ENCODE measurements at places on chromosomes 5 and 9.

DNA sequence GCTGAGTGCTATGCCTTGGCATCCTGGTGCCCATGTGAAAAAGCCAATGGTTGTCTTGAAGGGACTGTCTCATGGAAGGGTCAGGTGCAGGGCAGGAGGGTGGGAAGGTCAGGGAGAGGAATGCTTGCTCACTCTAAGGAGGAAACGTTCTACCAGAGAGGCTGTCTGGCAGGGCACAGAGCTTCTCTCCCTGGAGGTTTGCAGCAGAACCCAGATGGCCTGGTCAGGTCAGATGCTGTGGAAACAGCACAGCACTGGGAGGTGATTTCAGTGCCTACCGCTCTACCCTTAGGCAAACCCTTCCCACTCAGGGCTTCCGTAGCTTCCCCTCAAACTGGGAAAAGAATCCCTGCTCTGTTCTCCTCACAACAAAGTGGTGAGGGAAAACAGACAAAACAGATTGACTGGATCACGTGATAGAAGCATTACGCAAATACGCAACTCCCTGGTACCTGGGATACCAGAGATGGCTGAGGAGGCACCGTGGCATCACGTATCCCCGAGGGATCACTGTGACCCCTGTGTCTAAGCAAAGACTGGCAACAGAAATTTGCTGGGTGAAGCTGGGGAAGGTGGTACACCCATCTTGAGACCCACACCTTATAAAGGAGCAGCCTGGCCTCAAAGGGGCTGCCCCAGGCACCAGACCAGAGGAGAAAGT lies 3.9 kb upstream of the MGAT1 start:
- no peak for DNase-seq

DNA sequence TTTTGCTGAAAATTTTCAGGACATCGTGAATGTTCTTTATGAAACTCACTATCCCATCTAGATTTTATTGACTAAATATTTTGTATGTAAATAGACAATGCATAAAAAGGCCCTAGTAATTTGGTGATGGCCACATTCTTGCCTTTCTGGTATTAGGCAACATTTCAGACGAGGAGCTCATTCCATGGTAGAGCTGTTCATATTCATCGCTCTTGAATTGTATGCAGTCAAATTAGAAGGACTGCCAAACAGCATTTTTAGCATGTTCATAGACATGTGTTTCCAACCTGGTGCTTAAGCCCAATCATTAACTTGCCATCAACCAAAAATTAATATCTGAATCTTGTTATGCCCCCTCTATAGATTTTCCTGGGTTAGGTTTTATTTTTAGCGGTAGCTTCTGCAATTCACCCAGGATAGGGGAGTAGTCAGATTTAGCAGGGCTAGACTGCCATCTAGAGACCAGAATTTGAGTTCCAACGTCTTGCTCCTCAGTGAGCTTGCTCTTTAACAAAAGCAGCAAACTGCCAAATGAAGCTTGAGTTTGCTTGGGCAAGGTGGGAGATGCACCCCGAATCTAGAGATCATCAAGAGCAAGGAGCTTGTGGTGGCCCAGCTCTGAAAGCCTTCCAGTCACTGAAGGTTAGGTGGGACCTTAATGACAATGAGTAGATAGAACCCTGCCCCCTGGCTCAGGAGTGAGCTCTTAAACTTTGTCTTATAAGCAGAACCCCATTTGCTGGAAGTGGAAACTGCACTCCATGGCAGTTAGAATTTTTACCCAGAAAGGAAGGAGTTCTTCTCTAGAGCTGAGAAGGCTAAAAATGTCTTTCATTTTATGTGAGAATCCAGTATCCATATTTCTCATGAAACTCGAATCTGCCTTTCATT lies 456.2 kb downstream of the RASEF start:
- DNase-seq: no peak

- DNase-seq: no peak
These were observed 70.1 kb upstream of the RAPGEF1 start for GRCh38 chr9:131809941-131810344.

DNA sequence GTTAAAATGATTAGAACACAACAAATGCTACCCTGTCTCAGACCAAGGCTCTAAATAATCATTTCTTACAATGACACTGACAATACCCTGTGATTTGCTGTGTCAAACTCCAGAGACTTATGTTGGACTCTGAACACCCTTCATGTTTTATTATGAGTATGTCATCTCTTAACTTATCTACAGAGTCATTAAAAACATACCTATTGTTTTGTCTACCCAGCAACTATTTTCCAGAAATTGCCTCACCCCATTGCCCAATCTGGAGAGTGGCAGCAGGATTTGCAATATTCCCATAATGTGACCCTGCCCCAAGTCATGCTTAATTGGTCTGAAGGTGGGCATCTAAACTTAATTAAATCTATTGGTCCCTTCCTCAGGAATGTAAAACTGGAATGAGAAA lies 23.0 kb upstream of the KIF2A start:
- DNase-seq: no peak

GRCh38 chr5:155948576-155948975 lies 378.4 kb upstream of the SGCD start:
- no peak for DNase-seq

DNA sequence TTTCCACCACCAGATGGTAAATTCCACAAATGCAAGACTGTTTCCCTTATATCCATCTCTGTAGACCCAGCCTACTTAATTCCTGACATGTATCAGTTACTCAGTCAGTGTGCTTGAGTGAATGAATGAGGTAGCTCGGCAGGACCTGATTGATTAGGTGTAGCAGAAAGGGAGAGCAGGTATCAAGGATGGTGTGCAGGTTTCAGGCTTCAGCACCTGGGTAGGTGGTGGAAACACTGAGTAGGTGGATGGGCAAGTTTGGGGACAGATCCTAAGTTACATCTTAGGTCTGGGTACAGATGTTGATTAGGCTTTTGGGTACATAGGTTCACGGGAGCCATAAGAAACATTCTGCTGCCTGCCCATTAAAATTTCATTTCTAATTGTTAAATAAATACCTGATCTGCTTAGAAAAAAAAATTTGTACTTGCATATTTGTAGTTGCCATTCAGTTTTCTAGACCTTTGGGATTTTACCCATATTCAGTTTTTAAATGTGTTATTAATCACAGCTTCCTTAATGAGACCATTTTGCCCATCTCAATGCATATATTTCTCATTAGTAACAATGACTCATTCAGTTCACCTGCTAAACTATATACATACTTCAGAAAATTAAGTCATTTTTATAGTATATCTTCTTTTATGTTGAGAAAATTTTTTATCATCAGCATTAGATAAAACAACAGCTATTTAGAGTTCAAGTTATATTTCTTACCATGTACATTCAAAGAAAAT lies 111.8 kb downstream of the INIP start:
- DNase-seq: no peak

DNA sequence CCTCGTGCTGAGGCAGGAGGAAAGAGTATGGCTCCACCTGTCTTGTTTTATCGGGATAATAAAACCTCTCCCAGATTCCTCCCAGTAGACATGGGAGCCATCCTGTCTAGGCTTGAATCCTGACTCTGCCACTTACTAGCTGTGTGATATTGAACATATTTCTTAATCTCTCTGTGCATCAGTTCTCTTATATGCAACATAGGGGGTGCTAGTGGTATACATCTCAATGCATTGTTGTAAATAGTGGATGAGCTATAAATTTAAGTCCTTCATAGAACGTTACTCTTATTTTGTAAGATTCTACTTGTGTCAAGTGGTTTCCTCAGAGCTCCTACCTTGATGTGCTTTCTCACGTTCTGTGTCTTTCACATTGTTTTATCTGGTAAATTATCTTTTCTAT lies 417.7 kb upstream of the POU5F2 start:
- no peak for DNase-seq

GRCh38 chr9:126617003-126617822 lies 3.5 kb downstream of the LMX1B start:
- no peak for DNase-seq

- DNase-seq: no peak
These were observed 73.8 kb upstream of the CPLX2 start for GRCh38 chr5:175797521-175798038.
